ENCODE measurements at places on chromosomes 6 and 20.

DNA sequence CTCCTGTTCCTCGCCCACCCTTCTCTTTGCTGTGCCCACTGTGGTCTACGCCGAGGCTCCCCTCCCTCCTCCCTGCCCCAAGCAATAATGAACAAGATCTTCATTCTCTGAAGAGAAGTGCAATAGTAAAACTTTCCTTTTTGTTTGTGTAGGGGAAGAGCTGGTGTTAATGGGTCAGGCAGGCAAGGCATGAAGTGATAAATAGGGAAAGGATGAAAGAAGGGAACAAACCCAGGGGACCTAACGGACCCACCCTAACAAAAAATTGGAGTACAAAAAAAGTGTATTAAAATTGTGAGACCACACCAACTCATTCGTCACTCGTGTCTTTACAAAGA lies 66.9 kb downstream of the ZBTB2 start:
- no peak for DNase-seq

- no peak for DNase-seq
These were observed 12.8 kb upstream of the DSTN start for GRCh38 chr20:17556837-17557674.

GRCh38 chr20:8749986-8750385 lies 318.9 kb upstream of the PLCB4 start:
- DNase-seq: no peak

GRCh38 chr6:12047304-12047703 lies 35.2 kb downstream of the HIVEP1 start:
- no peak for DNase-seq

DNA sequence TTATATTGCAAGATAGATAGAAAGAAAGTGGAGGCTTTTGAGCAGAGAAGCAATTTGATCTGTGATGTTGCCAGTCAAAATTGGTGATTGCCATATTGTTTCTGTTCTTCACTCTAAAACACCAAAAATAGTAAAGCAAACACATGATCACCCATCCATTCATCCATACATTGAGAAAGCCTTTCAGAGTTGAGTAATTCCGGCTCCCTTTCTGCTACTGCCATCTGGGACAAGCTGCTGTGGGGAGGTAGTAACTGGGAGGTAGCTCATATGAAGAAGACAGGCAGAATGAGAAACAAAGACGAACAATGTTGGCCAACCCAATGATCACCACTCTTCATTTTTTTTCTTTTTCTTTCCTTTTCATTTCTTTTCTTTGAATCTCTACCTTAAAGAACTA lies 51.1 kb upstream of the HBS1L start:
- DNase-seq: no peak

DNA sequence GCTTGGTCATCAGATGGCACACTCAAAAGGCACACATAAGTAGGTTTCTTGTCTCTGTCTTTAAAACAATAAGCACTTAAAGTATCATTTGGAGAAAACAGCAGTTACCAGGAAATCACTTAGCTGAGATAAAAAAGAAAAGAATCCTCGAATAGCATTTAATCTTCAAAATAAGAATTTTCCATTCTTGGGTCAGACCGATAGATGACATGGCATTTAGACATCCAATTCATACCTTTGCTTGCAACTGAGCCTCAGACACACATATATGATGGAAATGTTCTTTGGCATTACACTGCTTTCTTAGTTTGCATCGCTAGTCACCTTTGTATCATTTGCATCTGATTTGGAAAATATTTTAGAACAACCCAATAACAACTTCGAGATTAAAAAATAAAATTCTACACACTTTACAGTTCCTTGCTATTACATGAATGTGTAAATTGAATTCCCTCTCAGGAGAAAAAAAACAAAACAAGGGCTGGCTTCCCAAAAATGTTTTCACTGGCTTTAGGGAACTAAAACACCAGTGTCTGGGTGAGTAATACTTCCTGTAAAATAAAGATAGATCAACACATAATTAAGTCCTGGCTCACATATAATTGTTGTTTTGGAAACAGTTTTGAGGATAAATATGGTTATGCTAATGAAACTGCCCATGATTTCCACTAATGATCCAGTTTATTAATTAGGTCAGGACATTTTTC lies 1.3 kb upstream of the RNF217 start:
- no peak for DNase-seq

GRCh38 chr6:49739423-49739822 lies 4.8 kb downstream of the CRISP3 start:
- no peak for DNase-seq

- no peak for DNase-seq
These were observed 35.3 kb upstream of the CCND3 start for GRCh38 chr6:41976794-41977484.

DNA sequence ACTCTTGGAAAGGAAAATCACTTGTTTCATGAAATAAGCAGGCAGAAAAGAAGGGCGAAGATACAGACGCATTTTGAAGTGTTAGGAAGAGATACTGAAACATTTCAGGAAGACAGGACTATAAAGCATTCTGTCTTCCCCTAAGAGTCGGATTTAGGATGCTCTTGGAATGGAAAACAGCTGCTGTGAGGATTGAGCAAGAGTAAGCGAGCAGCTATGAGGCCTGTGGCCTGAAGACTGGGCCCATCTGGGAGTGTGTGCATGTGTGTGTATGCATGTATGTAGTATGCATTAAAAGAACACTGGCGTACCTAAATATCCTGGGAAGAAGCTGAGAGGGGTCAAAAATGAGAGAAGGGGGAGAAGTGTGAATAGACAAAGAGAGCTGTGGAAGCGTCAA lies 83.6 kb downstream of the SIM1 start:
- DNase-seq: no peak
